ENCODE measurements at places on chromosomes 16 and 17. TPM values are rescaled to one million over a fixed set of nuclear protein-coding genes. Genes with fewer than 3 reads are reported as not detected.

BBS2 gene
- 46.5 TPM for polyA plus RNA-seq

DNA sequence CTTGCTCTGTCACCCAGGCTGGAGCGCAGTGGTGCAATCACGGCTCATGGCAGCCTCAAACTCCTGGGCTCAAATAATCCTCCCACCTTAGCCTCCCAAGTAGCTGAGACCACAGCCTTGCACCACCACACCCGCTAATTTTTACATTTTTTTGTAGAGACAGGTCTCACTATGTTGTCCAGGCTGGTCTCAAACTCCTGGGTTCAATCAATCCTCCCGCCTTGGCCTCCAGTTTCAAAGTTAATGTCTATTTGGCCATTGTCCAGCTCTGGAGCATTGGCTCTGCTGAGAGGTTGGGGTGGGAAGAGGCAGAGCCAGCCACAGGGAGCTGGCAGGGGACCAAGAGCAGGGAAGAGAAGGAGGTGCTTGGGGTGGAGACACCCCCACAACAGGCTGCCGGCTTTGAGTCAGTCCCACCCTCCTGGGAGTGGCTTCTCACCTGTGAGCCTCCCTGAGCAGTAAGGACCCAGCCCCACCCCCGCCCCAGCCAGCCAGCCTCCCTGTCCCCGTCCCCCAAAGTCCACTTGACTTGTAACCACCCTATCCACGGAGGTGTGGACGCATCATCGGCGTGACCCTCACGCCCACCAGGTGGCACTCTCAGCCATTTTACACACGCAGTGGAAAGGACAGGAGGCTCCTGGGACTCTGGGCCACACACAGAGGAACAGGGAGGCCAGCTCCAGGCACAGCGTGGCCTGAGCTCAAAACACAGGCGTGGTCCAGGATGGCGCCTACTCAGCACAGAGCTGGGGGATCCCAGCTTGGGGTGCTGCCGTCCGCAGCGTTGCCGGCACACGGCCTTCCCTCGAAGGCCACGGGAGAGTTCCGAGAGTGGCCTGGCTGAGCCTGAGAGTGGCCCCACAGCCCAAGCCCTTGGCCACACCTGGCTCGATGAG, 22.8 kb upstream of the PVALEF start:
- H3K4me3 ChIP-seq, result no peak overlapping the region
- no peaks in the 10 kb centered on the region for H3K4me1 ChIP-seq
- H3K27me3 ChIP-seq, result no peaks in the 10 kb centered on the region
- H3K36me3 ChIP-seq, result peaks cover 3% of the 10 kb centered on the region
- H3K27ac ChIP-seq, result no peak overlapping the region

- no peak for DNase-seq
- no peak overlapping the region for H3K4me3 ChIP-seq
- no peaks in the 10 kb centered on the region for H3K36me3 ChIP-seq
- H3K4me1 ChIP-seq, result no peaks in the 10 kb centered on the region
Measured at GRCh38 chr16:66274335-66275110, 92.0 kb upstream of the CDH5 start.

GRCh38 chr17:27986805-27987684, 55.4 kb upstream of the NLK start:
- H3K4me3 ChIP-seq, result no peak overlapping the region
- H3K36me3 ChIP-seq, result no peaks in the 10 kb centered on the region
- peak overlapping the region; percentile 52 for H3K27ac ChIP-seq

SPNS1 gene
- 34.5 TPM for polyA plus RNA-seq

DNA sequence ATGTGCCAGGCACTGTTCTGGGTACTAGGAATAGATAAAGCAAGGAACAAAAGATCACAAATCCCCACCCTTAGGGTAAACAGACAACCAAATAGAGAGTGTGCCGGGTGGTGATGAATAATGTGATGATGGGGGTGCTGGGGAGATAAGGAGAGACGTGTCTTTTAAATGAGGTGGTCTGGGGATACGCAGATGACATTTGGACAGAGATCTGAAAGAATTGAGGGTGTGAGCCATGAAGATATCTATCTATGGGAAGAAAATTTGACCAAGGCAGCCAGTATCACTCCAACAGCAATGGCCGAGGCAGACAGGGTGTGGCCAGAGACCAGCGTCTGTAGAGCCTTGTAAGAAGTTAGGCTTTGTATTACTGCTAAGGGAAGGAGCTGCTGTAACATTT, 165.3 kb downstream of the MRTFB start:
- H3K4me1 ChIP-seq, result peaks cover 11% of the 10 kb centered on the region
- H3K36me3 ChIP-seq, result peaks cover 36% of the 10 kb centered on the region

GGA3 gene
- polyA plus RNA-seq, result 8.0 TPM

- H3K27ac ChIP-seq, result no peak overlapping the region
- DNase-seq, result no peak
- H3K36me3 ChIP-seq, result no peaks in the 10 kb centered on the region
- no peak overlapping the region for H3K4me3 ChIP-seq
- H3K4me1 ChIP-seq, result no peaks in the 10 kb centered on the region
- H3K27me3 ChIP-seq, result no peaks in the 10 kb centered on the region
Measured at GRCh38 chr16:88276591-88276990, 106.2 kb upstream of the ZNF469 start.

DNA sequence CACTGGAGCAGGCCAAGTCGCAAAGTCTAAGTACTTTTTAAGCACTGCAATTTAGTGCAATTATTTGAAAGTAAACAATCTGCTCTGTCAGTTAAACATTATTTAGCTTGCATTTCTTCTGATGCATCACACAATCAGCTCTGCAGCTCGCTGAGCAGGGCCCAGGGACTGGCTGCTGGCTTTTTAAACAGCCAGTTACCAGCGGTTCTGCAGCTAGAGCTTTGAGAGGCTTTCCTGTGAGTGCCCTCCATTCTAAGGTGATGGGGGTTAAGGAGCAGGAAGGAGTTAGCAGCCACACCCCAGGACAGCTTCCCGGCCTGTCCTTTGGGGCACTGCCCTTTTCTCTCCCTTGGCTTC, 154.3 kb downstream of the SALL1 start:
- DNase-seq, result no peak
- H3K27ac ChIP-seq, result no peak overlapping the region
- no peaks in the 10 kb centered on the region for H3K36me3 ChIP-seq
- no peaks in the 10 kb centered on the region for H3K27me3 ChIP-seq
- H3K4me3 ChIP-seq, result no peak overlapping the region
